ENCODE measurements at places on chromosomes 7 and 10. TPM values are rescaled to one million over a fixed set of nuclear protein-coding genes. Genes with fewer than 3 reads are reported as not detected.
A peak's percentile ranks its signal among the peaks of the same experiment; 100 is the strongest.

DNA sequence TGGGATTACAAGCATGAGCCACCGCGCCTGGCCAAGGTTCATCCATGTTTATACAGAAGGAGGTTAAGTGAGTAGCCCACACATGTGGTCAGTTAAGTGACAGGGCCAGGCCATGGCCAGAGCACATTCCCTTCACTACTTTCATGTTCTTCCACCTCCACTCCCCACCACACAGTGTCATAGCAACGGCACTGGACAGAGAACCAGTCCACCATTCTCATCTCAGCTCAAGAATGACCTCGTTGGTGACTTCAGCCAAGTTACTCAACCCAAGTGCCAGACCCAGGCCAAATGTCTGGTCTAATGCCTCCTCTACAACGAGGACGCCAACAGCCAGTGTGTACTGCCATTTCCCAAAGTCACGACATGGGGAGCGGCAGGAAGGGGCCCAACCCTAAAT is 62.4 kb downstream of the INHBA start:
- H3K27me3 ChIP-seq = no peaks in the 10 kb centered on the region
- H3K4me3 ChIP-seq = no peak overlapping the region
- H3K4me1 ChIP-seq = no peaks in the 10 kb centered on the region
- H3K36me3 ChIP-seq = peaks cover 8% of the 10 kb centered on the region

DNA sequence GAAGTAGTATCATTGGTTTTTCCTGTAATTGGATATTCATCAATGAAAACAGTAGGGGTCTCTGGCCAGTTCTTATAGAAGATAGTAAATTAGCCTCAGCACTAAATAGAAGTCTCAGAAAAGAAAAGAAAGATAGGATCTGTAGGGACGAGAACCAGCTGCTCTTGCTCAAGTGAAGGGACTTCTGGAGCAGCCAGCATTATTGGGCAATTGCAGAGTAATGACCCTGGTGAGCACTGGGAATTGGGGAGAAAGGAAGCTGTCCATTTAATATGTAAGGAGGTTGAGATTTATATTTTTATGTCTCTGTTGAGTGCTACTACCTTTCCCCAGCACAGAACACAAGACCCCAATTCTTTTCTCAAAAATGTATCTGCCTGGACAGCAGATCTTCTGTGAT is 61.2 kb upstream of the WNT16 start:
- DNase-seq = no peak
- no peaks in the 10 kb centered on the region for H3K36me3 ChIP-seq
- peaks cover 17% of the 10 kb centered on the region for H3K27me3 ChIP-seq
- no peak overlapping the region for H3K27ac ChIP-seq
- H3K4me1 ChIP-seq = no peaks in the 10 kb centered on the region

DNA sequence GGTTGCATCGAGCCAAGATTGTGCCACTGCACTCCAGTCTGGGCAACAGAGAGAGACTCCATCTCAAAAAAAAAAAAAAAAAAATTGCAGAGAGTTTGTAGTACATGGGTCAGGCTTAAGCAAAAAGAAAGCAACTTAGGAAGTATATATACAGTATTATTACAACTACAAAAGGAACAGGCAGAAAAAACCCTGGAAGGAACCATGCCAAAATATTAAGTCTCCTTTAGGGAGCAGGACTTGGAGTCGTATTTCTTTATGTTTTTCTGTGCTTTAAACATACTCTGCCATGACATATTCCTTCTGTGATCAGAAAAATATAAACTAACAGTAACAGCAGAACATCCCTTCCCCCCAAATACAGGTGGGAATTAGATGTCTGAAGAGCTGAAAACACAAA is 144.4 kb downstream of the CUX1 start:
- no peak overlapping the region for H3K4me3 ChIP-seq
- peaks cover 5% of the 10 kb centered on the region for H3K36me3 ChIP-seq
- no peak overlapping the region for H3K27ac ChIP-seq
- no peaks in the 10 kb centered on the region for H3K27me3 ChIP-seq

GRCh38 chr7:106982415-106982814 is 62.1 kb upstream of the PRKAR2B start:
- no peak overlapping the region for H3K4me3 ChIP-seq
- no peak overlapping the region for H3K27ac ChIP-seq
- no peaks in the 10 kb centered on the region for H3K4me1 ChIP-seq
- DNase-seq = no peak
- H3K27me3 ChIP-seq = no peaks in the 10 kb centered on the region
- no peaks in the 10 kb centered on the region for H3K36me3 ChIP-seq

DNA sequence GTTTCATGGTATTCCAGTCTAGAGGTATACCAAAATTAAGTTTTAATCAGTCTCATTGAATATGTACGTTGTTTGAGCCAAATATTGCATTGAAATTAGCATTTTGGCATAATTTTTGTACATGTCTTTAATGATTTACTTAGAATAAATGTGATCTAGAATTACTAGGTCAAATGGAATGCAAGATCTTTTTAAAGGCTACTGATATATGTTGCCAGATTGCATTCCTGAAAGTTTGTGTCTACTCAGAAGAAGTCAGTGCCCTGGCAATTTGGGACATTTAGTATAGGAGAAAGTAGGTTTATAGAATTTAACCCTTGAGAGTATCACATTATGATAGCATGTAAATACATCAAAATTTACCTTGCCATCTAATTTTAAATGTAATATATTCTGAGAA is 32.4 kb downstream of the KMT2E start:
- H3K27me3 ChIP-seq = no peaks in the 10 kb centered on the region
- peaks cover under 1% of the 10 kb centered on the region for H3K36me3 ChIP-seq
- H3K27ac ChIP-seq = peak overlapping the region; percentile 56
- H3K4me1 ChIP-seq = peaks cover 35% of the 10 kb centered on the region

- no peak overlapping the region for H3K27ac ChIP-seq
- H3K36me3 ChIP-seq = no peaks in the 10 kb centered on the region
- no peak for DNase-seq
- H3K4me1 ChIP-seq = no peaks in the 10 kb centered on the region
Measured at GRCh38 chr7:68321776-68322496, 1276.3 kb upstream of the AUTS2 start.

- no peak overlapping the region for H3K4me3 ChIP-seq
- no peak overlapping the region for H3K27ac ChIP-seq
- DNase-seq = no peak
- no peaks in the 10 kb centered on the region for H3K27me3 ChIP-seq
Measured at GRCh38 chr10:76113952-76114351, 682.5 kb downstream of the LRMDA start.

DNA sequence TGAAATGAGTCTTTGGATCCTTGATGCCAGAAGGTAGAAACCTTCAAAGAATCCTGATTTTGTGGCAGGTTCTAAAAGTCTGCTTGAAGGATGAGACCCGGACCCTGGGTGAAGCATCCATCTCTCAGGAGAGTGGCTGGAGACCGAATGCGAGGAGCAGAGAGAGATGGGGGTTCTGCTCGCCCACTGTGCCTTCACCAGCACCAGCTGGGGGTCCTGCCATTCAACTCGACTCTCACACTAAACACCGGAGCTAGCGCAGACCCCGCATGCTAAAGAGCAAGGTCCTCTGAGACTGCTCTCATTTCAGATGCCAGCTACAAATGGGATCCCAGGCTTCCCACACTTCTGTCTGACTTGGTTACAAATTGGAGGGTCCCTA is 218.4 kb downstream of the GLRX3 start:
- H3K27me3 ChIP-seq = no peaks in the 10 kb centered on the region
- no peaks in the 10 kb centered on the region for H3K36me3 ChIP-seq
- no peak overlapping the region for H3K27ac ChIP-seq
- no peaks in the 10 kb centered on the region for H3K4me1 ChIP-seq
- no peak overlapping the region for H3K4me3 ChIP-seq

DNA sequence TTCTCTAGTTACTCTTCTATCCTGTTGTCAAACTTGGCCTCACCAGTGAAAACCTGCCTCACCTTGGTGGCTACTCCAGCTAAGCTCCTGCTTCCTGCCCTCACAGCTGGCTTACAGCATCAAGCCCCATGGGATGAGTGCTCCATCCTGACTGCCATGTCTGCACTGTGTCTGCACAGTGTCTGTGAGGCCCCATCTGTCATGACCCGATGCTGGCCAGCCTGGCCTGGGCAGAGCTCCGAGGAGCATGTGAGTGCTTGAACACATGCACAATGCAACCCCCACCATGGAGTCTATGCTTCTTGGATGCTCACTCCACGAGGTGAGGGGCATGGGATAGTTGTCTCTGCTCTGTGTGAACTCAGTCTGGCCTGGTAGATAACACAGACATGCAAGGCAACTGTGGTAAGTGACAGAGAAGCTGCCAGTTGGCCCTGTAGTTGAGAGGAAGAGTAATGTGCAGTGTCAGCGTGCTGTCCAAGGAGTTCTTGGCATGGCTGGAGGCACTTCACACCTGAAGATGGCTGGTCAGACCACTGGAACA is 207.1 kb upstream of the ZNF32 start:
- no peaks in the 10 kb centered on the region for H3K27me3 ChIP-seq
- no peak for DNase-seq
- no peaks in the 10 kb centered on the region for H3K4me1 ChIP-seq
- no peak overlapping the region for H3K27ac ChIP-seq
- no peak overlapping the region for H3K4me3 ChIP-seq
- no peaks in the 10 kb centered on the region for H3K36me3 ChIP-seq

- H3K4me1 ChIP-seq = no peaks in the 10 kb centered on the region
- no peak overlapping the region for H3K27ac ChIP-seq
- H3K36me3 ChIP-seq = no peaks in the 10 kb centered on the region
- DNase-seq = no peak
- no peaks in the 10 kb centered on the region for H3K27me3 ChIP-seq
- no peak overlapping the region for H3K4me3 ChIP-seq
Measured at GRCh38 chr7:110591341-110591740, 499.6 kb upstream of the LRRN3 start.

- no peak overlapping the region for H3K4me3 ChIP-seq
- H3K27me3 ChIP-seq = peaks cover 13% of the 10 kb centered on the region
- H3K4me1 ChIP-seq = no peaks in the 10 kb centered on the region
- no peak overlapping the region for H3K27ac ChIP-seq
- H3K36me3 ChIP-seq = no peaks in the 10 kb centered on the region
Measured at GRCh38 chr7:42055171-42055570, 181.8 kb downstream of the GLI3 start.

DNA sequence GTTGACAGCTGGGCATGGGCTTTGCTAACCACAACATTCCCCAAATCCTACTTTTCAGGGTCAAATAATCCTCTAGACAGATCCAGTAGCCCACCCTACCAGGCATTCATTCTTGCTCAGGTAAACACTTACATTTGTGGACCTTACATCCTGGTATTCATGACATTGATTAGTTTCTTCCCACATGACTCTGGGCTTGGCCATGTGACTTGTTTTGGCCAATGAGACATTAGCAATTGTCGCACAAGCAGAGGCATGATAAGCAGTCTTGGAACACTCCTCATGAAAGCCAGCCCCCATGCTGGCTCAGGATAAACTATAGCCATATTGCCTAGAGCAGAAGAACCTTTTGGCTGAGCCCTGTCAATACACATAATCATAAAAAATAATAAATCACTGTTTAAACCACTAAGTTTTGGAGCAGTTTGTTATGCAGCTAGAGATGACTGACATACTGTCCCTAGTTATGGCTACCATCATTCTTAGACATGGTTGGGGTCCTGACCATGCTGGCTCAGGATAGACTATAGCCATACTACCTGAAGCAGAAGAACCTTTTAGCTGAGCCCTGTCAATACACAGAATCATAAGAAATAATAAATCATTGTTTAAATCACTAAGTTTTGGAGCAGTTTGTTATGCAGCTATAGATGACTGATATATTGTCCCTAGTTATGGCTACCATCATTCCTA is 6.3 kb upstream of the COL13A1 start:
- no peak for DNase-seq
- peaks cover 95% of the 10 kb centered on the region for H3K27me3 ChIP-seq

GRCh38 chr7:91151916-91152315 is 112.3 kb upstream of the FZD1 start:
- no peaks in the 10 kb centered on the region for H3K4me1 ChIP-seq
- no peak for DNase-seq
- no peaks in the 10 kb centered on the region for H3K36me3 ChIP-seq
- no peak overlapping the region for H3K27ac ChIP-seq
- no peak overlapping the region for H3K4me3 ChIP-seq

GRCh38 chr10:100103581-100103980 is 21.9 kb upstream of the CPN1 start:
- H3K27me3 ChIP-seq = peaks cover 26% of the 10 kb centered on the region
- H3K4me1 ChIP-seq = peaks cover 13% of the 10 kb centered on the region
- no peak overlapping the region for H3K4me3 ChIP-seq
- H3K27ac ChIP-seq = no peak overlapping the region
- no peaks in the 10 kb centered on the region for H3K36me3 ChIP-seq
- DNase-seq = no peak

GRCh38 chr10:111186358-111186757 is 109.5 kb downstream of the ADRA2A start:
- H3K4me3 ChIP-seq = no peak overlapping the region
- DNase-seq = no peak
- no peaks in the 10 kb centered on the region for H3K36me3 ChIP-seq
- no peaks in the 10 kb centered on the region for H3K27me3 ChIP-seq
- H3K27ac ChIP-seq = no peak overlapping the region
- no peaks in the 10 kb centered on the region for H3K4me1 ChIP-seq

- H3K27me3 ChIP-seq = no peaks in the 10 kb centered on the region
- no peak overlapping the region for H3K27ac ChIP-seq
- DNase-seq = no peak
- no peak overlapping the region for H3K4me3 ChIP-seq
Measured at GRCh38 chr10:23376229-23376655, 31.6 kb upstream of the C10orf67 start.

- no peak overlapping the region for H3K27ac ChIP-seq
- no peaks in the 10 kb centered on the region for H3K27me3 ChIP-seq
- H3K36me3 ChIP-seq = peaks cover 7% of the 10 kb centered on the region
- no peak overlapping the region for H3K4me3 ChIP-seq
- DNase-seq = no peak
Measured at GRCh38 chr7:141558544-141559183, 7.5 kb downstream of the AGK start.

- H3K4me1 ChIP-seq = peaks cover 14% of the 10 kb centered on the region
- DNase-seq = peak; percentile 53
- H3K4me3 ChIP-seq = peak overlapping the region; percentile 91
- H3K27ac ChIP-seq = peak overlapping the region; percentile 63
- H3K36me3 ChIP-seq = peaks cover 24% of the 10 kb centered on the region
- H3K27me3 ChIP-seq = peaks cover 49% of the 10 kb centered on the region
Measured at GRCh38 chr7:24572393-24572996, 757 bp upstream of the PALS2 start.

PHYHIPL gene
- not detected for total RNA-seq

WDR86 gene
- not detected for total RNA-seq

RPP38 gene
- 25.8 TPM for total RNA-seq

ARMC3 gene
- total RNA-seq = 0.97 TPM

SMARCD3 gene
- 4.1 TPM for total RNA-seq

Measured in Calu3 (cell line).